ENCODE measurements at places on chromosomes 7 and 10.

- no peak for DNase-seq
Observed at GRCh38 chr7:105656922-105657521, 75.7 kb upstream of the EFCAB10 start.

DNA sequence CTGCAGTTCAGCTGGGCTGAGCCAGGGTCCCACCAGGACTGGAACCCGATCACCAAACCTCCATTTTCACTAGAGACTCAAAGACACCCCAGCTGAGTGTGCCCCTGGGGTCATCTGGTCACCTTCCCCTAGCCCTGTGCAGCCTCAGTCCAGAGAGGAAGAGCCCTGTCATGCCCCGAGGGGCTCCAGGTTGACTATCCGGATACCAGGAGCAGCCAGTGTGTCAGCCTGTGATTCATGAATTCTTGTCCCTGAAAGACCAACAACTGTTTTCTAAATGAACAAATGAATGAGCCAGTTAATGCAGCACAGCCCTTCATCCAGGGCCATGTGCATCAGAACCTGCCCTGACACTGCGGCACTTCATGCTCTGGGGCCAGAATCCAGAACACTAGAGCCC, 201.9 kb upstream of the TCERG1L start:
- DNase-seq, result no peak

DNA sequence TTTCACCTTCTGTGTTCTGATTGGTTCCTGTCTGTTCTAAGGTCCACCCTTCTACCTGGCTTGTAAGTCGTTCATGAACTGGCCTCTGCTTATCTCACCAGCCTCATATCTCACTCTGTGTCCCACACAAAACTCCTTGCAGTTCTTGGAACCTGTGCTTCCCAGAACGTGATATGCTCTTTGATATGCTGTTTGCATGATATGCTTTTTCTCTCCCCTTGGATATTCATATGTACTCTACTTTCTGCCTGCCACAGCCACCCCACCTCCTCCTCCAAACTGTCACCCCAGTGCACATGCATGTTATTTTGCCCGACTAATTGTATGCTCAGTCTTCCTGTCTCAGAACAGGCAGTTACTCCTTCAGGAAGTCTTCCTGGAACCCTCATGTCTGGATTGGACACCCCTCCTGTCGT, 1.9 kb upstream of the ITPRIP start:
- no peak for DNase-seq

DNA sequence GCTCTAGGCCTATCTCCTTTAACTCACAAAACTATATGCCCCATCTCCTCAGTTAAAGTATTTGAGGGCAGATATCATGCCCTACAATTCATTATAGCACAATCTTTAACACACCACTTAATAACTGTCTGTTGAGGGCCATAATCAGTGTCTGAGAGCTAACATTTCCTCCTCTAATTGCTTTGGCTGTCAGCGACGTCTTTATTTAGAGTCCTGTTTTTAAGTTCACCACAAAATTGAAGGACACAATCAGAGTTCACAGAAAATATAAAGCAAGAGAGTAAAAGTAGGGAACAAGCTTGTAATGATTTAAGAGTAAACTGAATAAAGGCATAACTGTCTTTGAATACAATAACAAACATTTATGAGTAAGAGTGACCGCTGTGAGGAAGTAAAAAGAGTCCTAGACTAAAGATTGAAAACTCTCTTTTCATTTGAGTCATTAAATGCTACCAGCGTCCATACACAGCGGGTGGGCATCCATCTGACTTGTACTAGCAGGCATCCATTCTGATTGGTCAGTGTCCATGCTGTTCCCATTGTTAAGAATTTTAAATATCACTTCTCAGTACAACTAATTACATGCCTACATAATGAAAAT, 38.4 kb upstream of the ABCB4 start:
- DNase-seq, result no peak

DNA sequence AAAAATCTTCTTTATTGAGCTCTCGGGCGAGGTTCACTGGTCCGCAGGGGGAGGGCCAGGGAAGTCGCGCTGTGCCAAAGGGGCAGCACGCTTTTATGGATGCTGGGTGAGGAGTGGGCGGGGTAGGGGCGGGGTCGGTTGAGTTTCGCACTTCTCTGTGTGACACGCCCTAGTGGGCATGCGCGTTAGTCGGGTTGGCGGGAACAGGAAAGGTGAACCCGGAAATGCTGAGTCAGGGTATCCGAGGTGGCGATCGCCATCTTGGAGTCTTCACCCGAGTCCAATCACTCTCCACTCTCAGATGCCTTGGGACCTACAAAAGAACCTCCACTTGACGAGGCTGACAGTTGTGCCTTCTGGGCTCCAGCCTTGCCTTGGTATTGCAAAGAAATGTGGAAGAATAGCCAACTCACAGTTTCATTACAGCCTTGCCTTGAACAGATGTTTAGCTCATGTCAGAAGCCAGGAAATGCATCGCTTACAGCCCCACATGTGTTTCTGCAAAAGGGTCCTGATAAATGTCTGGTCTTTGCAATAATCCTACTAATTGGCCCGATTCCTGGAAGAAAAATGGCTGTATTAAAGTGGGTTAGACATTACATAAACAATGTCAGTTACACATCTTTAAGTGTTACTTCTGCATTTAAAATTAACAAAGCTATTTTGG, 64.1 kb downstream of the AHR start:
- DNase-seq, result no peak

GRCh38 chr10:72011016-72011415, 46.8 kb downstream of the CHST3 start:
- no peak for DNase-seq

- no peak for DNase-seq
Observed at GRCh38 chr7:20327055-20327454, 3.6 kb upstream of the ITGB8 start.

- DNase-seq, result no peak
Observed at GRCh38 chr7:15543256-15543655, 18.6 kb downstream of the AGMO start.

- no peak for DNase-seq
Observed at GRCh38 chr7:24440892-24441291, 132.4 kb upstream of the PALS2 start.

- DNase-seq, result no peak
Observed at GRCh38 chr7:1611708-1612241, 41.9 kb upstream of the PSMG3 start.

DNA sequence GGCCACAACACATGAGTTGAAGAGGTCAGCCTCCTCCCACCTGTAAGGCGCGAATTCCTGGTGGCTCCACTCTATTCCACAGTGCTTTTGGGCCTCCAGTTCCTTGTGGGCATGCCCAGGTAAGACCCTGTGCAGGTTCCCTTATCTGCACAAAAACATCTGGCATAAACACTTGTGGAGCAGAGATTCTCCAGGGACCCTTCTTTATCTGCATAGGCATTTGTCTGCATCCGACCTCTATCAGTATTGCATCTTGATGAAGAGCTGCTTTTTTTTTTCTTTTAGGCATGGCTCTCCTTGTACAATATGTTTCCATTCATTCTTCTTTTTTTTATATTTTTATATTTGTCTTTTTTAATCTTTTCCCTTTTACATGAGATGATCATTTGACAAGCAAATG, 58.4 kb downstream of the ANKMY2 start:
- DNase-seq, result no peak

GRCh38 chr10:131429942-131430341, 118.4 kb upstream of the TCERG1L start:
- no peak for DNase-seq

- DNase-seq, result no peak
Observed at GRCh38 chr10:114266521-114266920, 27.5 kb downstream of the VWA2 start.

DNA sequence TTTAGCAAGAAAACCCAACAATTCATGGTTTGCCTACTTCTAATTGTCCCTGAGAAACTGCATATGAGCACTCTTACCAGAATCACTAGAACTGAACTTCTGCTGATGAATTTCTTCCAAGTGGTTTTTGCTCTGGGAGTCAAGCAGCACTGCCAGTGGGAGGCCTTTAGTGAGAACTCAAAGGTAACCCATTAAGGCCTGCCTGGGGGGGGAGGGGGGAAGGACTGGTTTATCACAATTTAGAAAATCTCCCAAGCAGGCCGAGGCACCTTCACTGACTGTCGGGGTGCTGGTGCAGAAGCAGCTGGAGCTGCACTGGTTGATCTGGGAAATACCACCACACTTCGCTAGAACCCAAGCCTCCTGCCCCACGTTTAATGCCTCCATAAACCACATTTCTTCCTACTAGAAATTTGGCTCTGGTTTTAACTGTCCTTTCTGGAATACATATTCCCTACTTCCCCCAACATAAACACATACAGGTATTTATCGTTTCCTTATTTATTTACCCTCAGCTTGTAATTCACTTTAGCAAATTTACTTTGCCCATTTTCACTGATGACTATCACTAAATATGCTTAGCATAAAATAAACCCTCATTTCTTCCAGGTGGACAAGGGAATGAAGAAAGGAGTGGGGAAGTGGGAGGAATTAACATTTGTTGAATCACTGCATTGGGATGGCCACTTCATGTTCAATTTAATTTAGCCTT, 14.2 kb downstream of the ANK3 start:
- no peak for DNase-seq

GRCh38 chr10:11813177-11813576, 10.0 kb upstream of the PROSER2 start:
- no peak for DNase-seq

GRCh38 chr10:75765789-75766096, 334.3 kb downstream of the LRMDA start:
- no peak for DNase-seq

GRCh38 chr7:100571829-100572116, 1.9 kb downstream of the SAP25 start:
- DNase-seq, result no peak

DNA sequence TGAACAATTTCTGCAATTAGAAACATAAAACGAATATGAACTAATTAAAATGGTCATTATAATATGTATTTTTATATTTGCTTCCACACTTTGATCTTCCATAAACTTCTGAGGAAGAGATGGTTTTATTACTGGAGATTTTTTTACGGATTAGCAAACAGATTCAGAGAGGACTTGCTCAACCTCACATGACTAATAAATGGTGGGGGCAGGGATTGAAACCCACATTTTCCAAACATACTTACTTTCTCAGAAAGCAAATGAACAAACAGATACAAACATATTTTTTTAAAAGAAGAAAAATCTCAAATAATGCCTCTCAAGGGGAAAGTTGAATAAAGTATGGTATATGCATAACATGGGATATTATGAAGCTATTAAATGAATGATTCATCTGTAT, 18.3 kb downstream of the ANKMY2 start:
- no peak for DNase-seq

- no peak for DNase-seq
Observed at GRCh38 chr7:40885503-40885902, 750.7 kb downstream of the SUGCT start.

GRCh38 chr7:11170175-11170574, 196.5 kb downstream of the PHF14 start:
- DNase-seq, result no peak

- DNase-seq, result no peak
Observed at GRCh38 chr7:88243345-88243909, 23.6 kb upstream of the SRI start.

- DNase-seq, result no peak
Observed at GRCh38 chr7:33872870-33873269, 32.5 kb upstream of the BMPER start.

DNA sequence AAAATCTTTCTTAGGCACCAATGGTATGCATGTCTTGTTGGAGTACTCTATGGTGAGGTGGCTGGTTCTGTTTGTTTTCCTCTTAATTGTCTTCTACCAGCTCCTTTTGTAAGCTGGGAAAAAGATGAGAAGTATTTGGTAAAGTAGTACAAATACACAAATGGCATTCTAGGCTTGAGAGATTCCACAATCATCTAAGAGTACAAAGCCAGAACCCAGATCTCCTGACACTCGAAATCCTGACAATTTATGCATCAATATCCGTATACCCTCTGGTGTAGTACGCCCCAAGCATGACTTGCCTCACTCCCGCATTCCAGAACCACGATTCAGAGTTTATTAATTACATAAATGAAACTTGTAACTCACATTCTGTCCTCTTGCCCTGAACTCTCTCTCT, 43.5 kb downstream of the CDCA7L start:
- no peak for DNase-seq

DNA sequence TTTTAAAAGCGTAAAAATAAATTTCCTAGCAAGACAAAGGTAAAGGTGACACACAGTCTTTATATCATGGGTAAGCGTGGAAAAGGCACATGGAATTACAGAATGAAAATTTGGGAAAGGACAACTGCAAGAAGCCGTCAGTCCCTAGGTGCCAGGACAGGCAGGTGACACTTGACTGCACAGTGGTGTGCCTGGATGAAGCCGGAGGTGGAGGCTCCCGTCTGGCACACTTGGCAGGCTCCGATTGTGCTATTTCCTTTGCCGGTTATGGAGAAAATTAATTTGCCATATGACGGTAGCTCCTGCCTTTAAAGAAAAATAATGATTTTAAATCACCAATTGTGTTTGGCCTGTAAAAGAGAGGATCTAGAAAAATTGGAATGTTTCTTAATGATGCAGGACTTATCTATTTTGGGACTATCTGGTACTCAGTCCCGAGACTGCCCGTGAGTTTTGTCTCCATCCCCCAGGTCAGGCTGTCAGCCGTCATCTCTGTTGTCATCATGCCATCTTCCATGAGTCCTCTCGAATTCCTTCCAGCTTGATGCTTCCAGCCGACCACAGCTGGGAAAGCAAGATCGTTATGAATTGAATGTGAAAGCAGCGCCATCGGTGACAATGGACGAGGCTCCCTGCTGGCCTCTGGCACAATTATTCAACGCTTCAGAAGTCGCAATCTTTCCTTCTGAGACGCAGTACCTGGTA, 56.2 kb upstream of the MGMT start:
- DNase-seq, result no peak

DNA sequence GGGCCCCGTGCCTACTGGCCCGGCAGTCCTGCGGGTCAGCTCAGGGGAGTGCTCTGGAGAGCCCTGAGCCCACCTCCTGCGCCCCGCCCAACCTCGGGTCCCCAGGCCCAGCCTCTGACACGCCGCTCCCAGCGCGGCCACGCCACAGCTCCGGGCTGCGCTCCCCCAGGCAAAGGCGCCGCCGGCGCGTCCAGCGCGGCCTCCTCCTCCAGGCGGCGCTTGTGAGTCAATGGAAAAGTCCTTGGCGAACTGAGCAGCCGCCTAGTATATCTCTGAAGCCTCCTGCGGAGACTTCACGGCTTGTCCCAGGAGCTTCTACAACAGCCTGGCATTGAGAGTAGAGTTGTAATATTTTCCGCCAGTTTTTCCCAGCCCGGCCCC, 29.5 kb upstream of the BMS1 start:
- peak; percentile 85 for DNase-seq

- no peak for DNase-seq
Observed at GRCh38 chr10:3813986-3814837, 29.2 kb upstream of the KLF6 start.

- DNase-seq, result no peak
Observed at GRCh38 chr10:91517394-91517793, 107.2 kb downstream of the HECTD2 start.

All from left cardiac atrium (tissue), 4 donors.